ENCODE measurements at places on chromosomes 2 and 18.

DNA sequence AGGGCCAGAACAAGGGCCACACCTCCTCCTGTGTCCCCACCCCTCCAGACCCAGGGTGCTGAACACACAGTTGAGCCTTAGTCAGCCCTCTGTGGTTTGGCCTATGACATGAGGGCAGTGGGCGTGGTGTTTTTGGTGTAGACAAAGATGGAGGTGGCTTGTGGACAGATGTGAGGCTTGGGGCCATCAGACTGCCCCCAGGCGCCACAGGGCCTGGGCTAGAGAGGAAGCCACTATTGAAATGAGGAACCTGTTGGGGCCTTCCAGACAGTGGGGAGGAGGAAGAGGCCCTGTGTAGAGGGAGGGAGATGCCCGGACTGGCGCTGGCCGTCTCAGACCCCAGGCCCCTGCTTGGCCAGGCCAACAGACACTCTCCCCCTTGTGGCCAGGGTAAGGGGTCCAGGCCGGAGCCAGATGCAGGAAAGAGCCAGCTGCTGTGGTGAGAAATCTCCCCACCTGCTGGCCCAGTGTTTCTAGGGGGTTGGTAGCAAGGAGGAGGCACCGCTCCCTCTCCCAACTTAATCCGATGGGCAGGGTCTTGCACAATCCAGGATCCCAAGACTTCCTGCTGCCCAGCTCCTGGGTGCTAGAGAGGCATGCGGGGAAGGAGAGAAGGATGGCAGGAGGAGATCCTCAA lies 53.8 kb downstream of the SMAD7 start:
- DNase-seq: no peak

GRCh38 chr18:11290786-11291185 lies 141.4 kb upstream of the PIEZO2 start:
- DNase-seq: no peak

DNA sequence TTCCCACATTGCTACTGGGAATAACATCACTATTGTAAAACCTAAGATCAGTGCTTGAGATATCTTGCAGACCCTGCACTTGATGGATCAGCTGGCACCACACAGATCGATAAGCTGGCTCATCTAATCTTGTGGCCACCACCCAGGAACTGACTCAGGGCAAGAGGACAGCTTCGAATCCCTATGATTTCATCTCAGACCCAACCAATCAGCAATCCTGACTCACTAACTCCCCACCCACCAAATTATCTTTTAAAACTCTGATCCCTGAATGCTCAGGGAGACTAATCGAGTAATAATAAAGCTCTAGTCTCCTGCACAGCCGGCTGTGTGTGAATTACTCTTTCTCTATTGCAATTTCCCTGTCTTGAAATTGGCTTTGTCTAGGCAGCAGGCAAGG lies 11.3 kb upstream of the TEX44 start:
- DNase-seq: no peak

DNA sequence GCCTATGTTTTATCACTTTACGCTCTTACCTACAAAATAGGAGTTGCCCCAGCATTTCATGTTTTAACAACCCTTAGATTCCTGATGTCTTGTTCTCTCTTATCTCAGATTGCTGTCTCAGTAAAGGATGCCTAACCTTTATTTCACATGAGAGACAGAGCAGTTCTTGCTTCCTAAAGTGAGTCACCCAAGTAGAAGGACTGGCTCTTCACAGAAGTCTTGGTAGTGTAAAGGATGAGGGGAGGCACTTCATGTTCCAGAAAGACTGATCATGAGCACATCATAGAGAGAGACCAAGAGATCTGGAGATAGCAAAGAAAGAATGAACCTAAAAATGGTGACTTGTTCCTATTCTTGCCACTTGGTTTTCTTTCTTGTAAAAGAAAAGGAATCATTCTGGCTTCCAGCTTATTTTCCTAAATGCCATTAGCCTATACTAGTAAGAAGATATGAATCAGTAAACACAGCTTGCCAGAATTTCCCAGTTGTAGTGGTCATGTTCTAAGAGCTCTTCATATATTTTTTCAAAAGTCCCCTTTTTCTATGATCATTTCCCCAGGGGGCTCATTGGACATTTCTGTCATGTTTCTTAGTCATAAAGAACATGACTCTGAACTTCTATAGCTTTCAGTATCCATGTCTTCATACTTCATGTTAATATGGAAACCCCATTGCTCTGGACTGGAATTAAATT lies 54.9 kb downstream of the MAPRE2 start:
- DNase-seq: no peak

DNA sequence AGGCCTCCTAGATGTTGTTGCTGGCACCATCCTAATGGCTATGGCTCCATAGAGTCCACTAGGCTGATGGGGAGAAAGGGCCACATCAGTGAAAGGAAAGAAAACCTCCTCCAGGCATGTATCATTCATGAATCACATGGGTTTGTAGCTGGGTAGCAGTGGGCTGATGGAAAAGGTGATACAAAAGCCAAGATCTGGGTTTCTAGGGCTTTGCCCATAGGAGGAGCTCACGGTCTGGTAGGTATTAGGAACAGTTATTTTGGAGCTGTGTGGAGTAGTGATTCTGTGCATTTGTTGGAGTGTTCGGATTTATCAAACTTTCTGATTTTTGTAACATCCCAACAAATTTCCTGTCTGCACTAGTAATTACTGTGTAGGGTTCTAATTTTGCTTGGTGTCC lies 259.2 kb downstream of the SLC4A3 start:
- DNase-seq: no peak
